ENCODE measurements at places on chromosomes 6 and 20. TPM values are rescaled to one million over a fixed set of nuclear protein-coding genes. Genes with fewer than 3 reads are reported as not detected.

DNA sequence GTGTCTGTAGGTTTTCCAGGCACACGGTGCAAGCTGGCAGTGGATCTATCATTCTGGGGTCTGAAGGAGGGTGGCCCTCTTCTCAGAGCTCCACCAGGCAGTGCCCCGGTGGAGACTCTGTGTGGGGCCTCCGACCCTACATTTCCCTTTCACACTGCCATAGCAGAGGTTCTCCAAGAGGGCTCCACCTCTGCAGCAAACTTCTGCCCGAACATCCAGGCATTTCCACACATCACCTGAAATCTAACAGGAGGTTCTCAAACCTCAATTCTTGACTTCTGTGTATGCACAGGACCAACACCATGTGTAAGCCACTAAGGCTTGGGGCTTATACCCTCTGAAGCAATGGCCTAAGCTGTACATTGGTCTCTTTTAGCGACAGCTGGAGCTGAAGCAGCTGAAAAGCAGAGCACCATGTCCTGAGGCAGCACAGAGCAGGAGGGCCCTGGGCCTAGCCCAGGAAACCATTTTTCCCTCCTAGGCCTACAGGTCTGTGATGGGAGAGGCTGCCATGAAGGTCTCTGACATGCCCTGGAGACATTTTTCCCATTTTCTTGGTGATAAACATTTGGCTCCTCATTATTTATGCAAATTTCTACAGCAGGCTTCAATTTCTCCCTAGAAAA is 253.3 kb downstream of the ERMARD start:
- H3K4me3 ChIP-seq: no peak overlapping the region
- no peaks in the 10 kb centered on the region for H3K4me1 ChIP-seq
- H3K27ac ChIP-seq: no peak overlapping the region

- H3K4me3 ChIP-seq: no peak overlapping the region
- DNase-seq: no peak
- no peak overlapping the region for H3K27ac ChIP-seq
- no peaks in the 10 kb centered on the region for H3K4me1 ChIP-seq
- H3K36me3 ChIP-seq: peaks cover 44% of the 10 kb centered on the region
- H3K27me3 ChIP-seq: no peaks in the 10 kb centered on the region
Measured at GRCh38 chr20:45070932-45071632, 29.8 kb downstream of the KCNS1 start.

DNA sequence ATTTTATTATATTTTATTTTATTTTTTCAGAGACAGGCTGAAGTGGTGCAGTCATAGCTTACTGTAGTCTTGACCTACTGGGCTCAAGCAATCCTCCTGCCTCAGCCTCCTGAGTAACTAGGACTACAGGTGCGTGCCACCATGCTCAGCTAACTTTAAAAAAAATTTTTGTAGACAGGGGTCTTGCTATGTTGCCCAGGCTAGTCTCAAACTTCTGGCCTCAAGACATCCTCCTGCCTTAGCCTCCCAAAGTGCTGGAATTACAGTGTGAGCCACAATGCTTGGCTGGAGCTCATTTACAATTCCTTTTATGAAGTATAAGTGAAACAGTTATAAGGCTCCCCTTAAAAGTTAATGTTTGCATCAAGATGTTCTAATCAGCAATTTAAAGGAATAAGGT is 14.5 kb downstream of the FUCA2 start:
- no peaks in the 10 kb centered on the region for H3K27me3 ChIP-seq
- no peaks in the 10 kb centered on the region for H3K36me3 ChIP-seq
- no peak overlapping the region for H3K27ac ChIP-seq
- DNase-seq: no peak

DNA sequence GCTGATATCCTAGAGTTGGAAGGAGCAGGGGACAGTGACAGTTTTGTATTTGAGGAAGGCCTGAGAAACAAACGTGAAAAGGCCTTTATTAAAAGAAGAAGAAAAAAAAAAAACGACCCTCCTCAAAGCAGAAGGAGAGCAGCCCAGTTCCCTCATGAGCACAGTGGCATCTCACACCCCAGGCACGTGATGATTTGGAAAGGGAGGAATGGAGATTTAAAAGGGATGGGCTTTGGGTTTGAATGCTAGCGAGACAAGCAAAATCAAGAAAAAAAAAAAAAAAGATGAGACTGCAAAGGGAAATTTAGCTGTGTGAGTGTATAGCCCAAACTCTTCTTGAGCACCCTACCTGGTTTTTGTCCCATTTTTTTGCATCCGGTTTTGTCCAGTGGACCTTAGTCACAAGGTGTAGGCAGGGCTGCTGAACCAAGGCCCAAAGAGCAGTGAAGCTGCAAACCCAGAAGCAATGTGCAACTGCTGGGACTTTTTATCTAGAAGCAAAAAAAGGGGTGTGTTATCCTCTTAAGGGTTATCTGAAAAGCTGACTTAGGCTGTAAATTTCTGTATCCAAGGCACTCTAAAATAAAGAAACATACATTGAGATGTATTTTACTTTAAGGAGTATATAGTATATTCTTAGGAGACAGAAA is 54.5 kb upstream of the RREB1 start:
- no peaks in the 10 kb centered on the region for H3K36me3 ChIP-seq
- H3K27ac ChIP-seq: no peak overlapping the region
- H3K4me3 ChIP-seq: no peak overlapping the region
- H3K27me3 ChIP-seq: no peaks in the 10 kb centered on the region
- H3K4me1 ChIP-seq: no peaks in the 10 kb centered on the region

- no peak for DNase-seq
- H3K4me3 ChIP-seq: no peak overlapping the region
- no peak overlapping the region for H3K27ac ChIP-seq
Measured at GRCh38 chr6:5999688-6000608, 6.8 kb downstream of the NRN1 start.

- no peaks in the 10 kb centered on the region for H3K4me1 ChIP-seq
- H3K27ac ChIP-seq: no peak overlapping the region
- H3K4me3 ChIP-seq: no peak overlapping the region
- H3K27me3 ChIP-seq: no peaks in the 10 kb centered on the region
- no peak for DNase-seq
Measured at GRCh38 chr6:4366635-4367395, 231.4 kb upstream of the ECI2 start.

GRCh38 chr6:130870179-130870880 is 43.1 kb downstream of the SMLR1 start:
- no peak for DNase-seq
- no peak overlapping the region for H3K27ac ChIP-seq
- no peaks in the 10 kb centered on the region for H3K4me1 ChIP-seq
- no peaks in the 10 kb centered on the region for H3K36me3 ChIP-seq
- H3K27me3 ChIP-seq: no peaks in the 10 kb centered on the region
- H3K4me3 ChIP-seq: no peak overlapping the region

DNA sequence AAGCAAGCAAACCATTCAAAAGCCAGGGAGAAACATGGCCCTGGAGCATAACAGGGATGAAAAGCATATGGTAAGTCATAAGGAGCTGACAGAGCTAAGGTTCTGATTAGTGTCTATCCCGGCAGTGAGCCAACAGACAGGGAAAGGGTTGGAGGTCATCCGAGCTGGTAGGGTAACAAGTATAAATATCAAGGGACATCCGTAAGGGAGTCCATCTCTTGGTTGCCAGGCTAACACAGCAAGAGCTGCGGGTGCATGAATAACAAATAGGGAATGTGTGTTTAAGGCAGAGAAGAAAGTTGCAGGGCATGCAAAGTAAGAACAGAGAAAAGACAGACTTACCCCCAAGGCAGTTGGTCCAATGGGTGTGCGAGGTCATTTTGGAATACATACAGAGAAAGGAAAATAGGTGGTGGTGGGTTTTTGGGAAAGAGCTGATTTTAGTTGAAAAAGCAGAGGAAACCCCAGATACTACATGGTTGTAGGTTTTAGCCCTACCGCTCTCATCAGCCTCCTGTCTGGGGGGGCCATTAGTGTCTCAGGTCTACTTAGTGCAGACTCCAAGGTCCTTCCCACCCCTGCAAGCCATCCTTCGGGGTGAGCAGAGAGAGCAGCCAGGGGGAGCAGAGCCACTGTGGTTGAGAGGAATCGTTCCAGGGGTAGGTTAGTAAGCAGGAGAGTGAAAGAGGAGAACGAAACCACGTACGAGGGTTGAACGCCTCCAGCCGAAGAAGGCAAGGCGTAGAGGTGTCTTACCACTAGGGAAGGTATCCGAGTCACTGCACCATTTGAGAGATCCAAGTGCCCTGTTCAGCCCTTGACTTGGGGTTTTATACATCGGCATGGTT is at the start of gene ERVFRD-1:
ERVFRD-1 (minus strand) TSS at position 805 of the 848 bp plus-strand sequence. CDS start 6,415 bp downstream, outside the sequence.
- peaks cover 8% of the 10 kb centered on the region for H3K4me1 ChIP-seq
- H3K36me3 ChIP-seq: no peaks in the 10 kb centered on the region
- no peaks in the 10 kb centered on the region for H3K27me3 ChIP-seq
- no peak within 1 kb of the TSS for H3K4me3 ChIP-seq
- no peak within 1 kb of the TSS for H3K27ac ChIP-seq

DNA sequence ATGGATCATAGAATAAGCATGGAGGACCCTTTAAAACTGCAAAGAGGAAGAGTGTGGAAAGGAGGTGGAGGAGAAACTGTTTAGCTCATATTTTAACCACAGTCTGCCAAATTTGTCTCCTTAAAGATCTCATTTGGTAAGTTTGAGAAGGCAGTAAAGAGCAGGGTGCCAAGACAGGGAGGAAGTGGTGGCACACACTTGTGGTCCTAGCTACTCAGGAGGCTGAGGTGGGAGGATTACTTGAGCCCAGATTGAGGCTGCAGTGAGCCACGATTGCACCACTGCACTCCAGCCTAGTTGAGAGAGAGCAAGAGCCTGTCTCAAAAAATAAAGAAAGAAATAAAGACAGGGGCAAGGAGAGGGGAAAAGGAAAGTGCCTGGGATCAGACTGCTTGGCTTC is 16.8 kb upstream of the DCBLD1 start:
- no peak overlapping the region for H3K27ac ChIP-seq
- H3K4me3 ChIP-seq: no peak overlapping the region
- DNase-seq: no peak
- no peaks in the 10 kb centered on the region for H3K4me1 ChIP-seq

- no peak overlapping the region for H3K4me3 ChIP-seq
- no peak overlapping the region for H3K27ac ChIP-seq
- no peaks in the 10 kb centered on the region for H3K4me1 ChIP-seq
- H3K36me3 ChIP-seq: no peaks in the 10 kb centered on the region
- H3K27me3 ChIP-seq: no peaks in the 10 kb centered on the region
Measured at GRCh38 chr20:58715801-58716475, 23.3 kb downstream of the NPEPL1 start.

DNA sequence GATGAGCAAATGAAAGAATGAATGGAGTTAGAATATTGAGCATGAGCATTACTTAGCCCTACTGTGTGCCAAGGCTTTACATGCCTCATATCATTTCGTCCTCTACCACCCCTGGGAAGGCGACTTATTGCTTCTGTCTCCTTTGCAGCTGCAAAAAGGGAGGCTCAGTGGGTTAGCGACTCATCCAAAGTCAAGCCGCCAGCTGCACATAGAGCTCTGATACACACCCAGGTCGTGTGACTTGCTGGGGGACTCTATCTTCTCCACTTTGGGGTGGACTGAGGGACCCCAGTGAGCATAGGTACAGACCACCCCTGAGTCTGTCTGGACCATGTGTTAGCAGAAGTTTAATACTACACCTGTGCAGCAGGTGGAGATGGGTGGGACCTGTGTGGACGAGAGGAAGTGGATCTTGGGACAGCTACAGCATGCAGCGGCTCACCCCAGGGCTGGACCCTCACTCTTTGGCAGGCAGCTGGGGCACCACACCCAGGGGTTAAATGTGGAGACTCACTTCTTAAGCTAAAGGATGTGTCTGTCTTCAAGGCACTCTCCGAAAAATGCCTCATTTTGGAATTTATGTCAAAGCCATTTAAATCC is 36.2 kb upstream of the ANGPT4 start:
- H3K4me1 ChIP-seq: no peaks in the 10 kb centered on the region
- no peak for DNase-seq
- H3K27ac ChIP-seq: no peak overlapping the region
- H3K27me3 ChIP-seq: no peaks in the 10 kb centered on the region
- H3K36me3 ChIP-seq: no peaks in the 10 kb centered on the region
- H3K4me3 ChIP-seq: no peak overlapping the region

GRCh38 chr6:149266659-149267058 is 50.9 kb upstream of the TAB2 start:
- H3K4me3 ChIP-seq: no peak overlapping the region
- H3K27me3 ChIP-seq: no peaks in the 10 kb centered on the region
- no peak for DNase-seq
- no peaks in the 10 kb centered on the region for H3K36me3 ChIP-seq
- no peak overlapping the region for H3K27ac ChIP-seq
- H3K4me1 ChIP-seq: peaks cover 3% of the 10 kb centered on the region

GRCh38 chr6:8764733-8765132 is 329.4 kb upstream of the SLC35B3 start:
- DNase-seq: no peak
- H3K36me3 ChIP-seq: no peaks in the 10 kb centered on the region
- H3K4me3 ChIP-seq: no peak overlapping the region
- no peak overlapping the region for H3K27ac ChIP-seq
- H3K4me1 ChIP-seq: no peaks in the 10 kb centered on the region

- no peak overlapping the region for H3K4me3 ChIP-seq
- no peaks in the 10 kb centered on the region for H3K27me3 ChIP-seq
- H3K4me1 ChIP-seq: peaks cover 14% of the 10 kb centered on the region
- peaks cover 60% of the 10 kb centered on the region for H3K36me3 ChIP-seq
- no peak overlapping the region for H3K27ac ChIP-seq
Measured at GRCh38 chr20:25285856-25286798, 38.2 kb downstream of the PYGB start.

DNA sequence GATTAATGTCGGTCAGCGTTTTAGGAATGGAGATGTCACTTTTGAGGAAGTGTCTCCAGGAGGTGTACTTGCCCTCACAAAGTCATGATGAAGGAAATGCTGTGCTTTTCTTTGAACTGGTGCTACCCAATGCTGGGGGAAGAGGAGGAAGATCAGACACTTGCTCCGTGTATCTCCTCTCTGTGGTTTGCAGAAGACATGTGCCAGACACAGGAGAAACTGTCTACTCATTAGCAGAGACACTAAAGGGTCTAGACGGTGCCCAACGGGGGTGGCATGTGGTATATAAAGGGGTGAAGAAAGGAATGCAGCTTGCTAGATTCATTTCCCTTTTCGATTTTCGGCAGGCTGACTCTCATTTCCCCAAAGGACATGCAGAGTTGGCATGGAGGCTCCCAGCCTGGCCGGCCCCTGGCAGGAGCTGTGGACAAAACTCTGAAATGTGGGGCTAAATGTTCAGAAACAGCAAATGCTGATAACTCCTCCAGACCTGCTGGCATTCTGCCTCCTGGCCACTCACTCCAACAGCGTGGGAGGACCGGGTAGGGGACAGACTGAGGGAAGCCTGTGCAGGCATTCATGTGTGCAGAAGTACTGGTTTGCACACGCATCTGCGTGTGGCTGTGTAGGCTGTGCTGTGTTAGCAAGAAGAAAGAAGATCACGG is 59.6 kb upstream of the QKI start:
- no peaks in the 10 kb centered on the region for H3K27me3 ChIP-seq
- no peak overlapping the region for H3K4me3 ChIP-seq
- no peaks in the 10 kb centered on the region for H3K36me3 ChIP-seq
- H3K27ac ChIP-seq: no peak overlapping the region

Gene ZSCAN31
- 4.2 TPM for total RNA-seq

Gene OPRM1
- not detected for total RNA-seq

Gene HLA-DQB1
- total RNA-seq: 126 TPM

Gene ECT2L
- total RNA-seq: not detected

Gene APOM
- total RNA-seq: 6.7 TPM

Gene DLK2
- 3.1 TPM for total RNA-seq
